ENCODE measurements at places on chromosomes 16 and 17.
A peak's percentile ranks its signal among the peaks of the same experiment; 100 is the strongest.

DNA sequence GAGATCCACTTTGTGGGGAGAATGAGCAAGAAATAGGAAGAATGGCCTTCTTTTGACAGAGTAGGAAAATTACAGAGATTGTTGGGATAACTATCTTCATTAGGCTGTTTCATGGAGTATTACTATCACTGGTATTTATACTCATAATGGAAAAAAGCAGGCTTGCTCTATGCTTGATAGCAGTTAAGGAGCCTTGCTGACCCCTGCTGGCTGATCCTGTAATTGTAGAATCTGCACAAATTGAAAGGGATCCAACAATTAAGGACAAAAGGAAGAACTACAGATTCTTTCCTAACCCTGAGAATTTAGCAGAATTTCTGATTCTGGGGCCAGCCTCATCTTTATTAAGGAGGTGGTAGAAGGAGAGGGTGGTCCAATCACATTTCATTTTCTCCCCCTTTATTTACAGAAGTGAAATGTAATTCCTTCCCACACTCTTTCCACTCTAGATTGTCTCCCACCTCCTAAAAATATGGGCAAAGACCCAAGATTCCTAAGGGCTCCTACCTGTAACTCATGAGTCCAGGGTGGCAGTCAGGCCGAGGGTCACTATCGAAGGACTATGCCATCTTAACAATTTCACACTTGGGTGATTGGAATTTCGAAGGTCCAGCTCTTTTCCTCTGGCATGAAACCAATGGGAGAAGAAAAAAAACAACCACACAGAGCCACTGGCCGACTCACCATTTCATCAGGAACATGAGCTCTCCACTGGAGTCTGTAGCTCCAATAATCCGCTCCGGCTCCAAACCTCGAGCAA, 26.3 kb downstream of the NFE2L1 start:
- peak; percentile 75 for DNase-seq

- DNase-seq = no peak
Measured at GRCh38 chr17:49964303-49964768, 4.7 kb upstream of the DLX4 start.

GRCh38 chr16:31217136-31217530, 198 bp upstream of the PYDC1 start:
- DNase-seq = no peak

- no peak for DNase-seq
Measured at GRCh38 chr16:27474921-27475320, 72.9 kb downstream of the IL21R start.

- no peak for DNase-seq
Measured at GRCh38 chr17:27481327-27481726, 25.1 kb downstream of the KSR1 start.

DNA sequence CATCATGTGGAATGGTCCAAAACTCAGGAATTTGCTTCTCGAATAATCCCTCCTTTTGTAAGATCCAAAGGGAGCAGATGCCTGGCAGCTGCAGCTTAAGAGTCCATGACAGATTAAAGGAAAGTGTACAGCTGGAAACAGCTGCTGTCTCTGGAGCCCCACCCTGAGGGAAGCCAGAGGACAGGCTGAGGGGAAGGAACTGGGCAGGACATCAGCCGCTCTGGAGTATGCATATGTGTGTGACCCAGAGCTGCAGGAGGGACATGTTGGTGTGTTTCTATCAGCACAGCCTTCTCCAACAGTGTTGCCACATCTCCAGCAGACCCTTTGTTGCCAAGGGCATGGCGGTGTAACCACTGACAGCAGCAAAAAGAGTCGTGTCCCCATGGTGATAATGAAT, 46.2 kb downstream of the CYB561 start:
- DNase-seq = no peak

- DNase-seq = no peak
Measured at GRCh38 chr17:39556423-39556822, 51.3 kb downstream of the NEUROD2 start.

GRCh38 chr16:67528870-67529581, 397 bp downstream of the RIPOR1 start:
- DNase-seq = peak; percentile 43

GRCh38 chr16:55101026-55101425, 170.4 kb downstream of the IRX5 start:
- no peak for DNase-seq

DNA sequence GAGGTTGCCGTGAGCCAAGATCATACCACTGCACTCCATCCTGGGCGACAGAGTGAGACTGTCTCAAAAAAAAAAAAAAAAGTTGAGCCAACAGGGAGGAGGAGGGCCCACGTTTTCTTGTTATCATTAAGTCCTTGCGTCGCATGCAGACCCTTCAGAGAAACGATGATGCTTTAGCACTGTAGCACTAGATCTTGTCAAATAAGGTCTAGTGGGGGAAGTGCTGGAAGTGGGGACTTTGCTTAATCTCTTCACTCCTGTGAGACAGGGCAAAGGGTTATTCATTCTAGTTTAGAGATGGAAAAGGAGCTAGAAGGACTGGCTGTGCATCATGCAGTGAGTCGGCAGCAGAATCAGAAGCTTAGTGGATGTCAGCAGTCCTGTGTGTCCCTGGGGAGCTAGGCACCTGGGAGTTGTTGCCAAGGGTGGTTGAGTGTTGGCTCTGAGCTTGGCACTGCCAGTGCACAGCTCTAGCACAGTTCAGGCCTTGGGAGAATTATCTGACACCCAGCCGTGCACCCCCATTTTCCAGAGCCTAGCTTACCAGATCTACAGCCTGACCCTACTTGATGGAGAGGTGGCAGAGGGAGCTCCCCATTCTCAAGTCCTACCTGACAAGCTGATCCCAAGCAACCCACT, 33.4 kb upstream of the TBX2 start:
- DNase-seq = no peak

DNA sequence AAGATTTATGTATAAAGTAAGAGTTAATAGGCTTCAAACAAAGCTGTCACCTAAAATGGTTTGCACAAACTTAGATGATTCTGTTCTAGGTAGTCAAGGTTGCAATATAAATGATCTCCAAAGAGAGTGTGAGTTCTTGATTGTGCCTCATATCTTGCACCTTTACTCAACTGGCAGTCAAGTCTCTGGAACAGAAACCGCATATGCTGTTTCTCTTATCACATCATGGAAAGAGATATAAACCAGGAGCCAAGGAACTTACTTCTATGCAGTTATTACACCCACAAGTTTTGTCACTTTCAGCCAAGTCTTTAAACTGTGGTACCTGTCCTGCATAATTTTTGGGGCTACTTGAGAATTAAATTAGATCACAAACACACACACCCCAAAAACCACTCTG, 5.2 kb downstream of the SSH2 start:
- DNase-seq = no peak

Measured in mesothelial cell of epicardium (in vitro differentiated cells).